ENCODE measurements at places on chromosomes 3 and 15.

DNA sequence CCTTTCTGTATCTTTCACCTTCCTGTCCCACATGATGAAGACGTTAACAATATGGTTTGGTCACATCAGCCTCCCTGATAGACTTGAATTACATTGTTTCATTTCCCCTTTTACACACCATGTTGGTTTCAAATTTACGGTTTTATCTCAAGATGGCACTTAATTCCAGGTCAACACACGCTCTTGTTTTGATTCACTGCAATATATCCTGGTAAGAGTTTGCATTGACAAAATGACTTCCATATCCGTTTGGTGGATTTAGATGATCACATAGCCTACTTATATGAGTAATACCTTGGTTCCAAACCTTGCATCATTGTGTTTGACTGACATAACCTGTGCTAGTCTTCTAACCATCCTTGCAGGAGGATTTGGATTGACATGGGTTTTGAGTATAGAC lies 499.4 kb downstream of the ROBO1 start:
- DNase-seq: no peak

DNA sequence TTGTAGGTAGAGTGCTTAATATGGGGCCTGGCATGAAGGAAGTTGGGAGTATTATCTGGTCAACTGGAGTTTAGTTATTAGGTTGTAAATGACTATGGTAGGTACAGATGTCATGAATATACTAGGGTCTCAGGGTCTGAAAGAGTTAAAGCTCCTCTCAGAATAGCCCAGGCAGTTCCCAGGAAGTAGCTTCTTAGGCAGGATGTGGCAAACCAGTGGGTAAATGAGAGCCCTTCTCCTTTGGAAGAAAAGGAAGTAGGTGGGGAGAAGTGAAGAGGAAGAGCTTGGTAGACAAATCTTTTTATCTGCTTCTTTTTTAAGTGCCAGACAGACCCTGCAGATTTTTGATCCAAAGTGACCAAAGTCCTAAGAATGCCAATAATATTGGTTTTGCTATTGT lies 24.5 kb downstream of the MAP2K1 start:
- no peak for DNase-seq

DNA sequence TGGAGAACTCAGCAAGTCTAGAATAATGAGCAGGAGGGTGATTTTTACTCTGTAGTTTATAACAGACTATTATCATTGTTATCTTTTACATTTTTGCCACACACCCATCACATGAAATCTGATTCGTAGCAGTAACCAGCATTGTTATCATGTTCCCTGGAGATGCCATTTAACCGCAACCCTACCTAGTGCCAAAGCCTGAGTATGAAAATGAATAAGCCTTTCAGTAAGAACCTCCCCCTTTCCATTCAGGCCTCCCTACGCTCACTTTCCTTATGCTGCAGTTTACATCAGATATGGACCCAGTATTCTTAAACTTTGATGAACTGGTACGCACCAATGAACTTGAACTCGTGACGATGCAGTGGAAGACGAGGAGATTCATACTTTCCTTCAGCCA lies 158.7 kb upstream of the SPRED1 start:
- DNase-seq: no peak

DNA sequence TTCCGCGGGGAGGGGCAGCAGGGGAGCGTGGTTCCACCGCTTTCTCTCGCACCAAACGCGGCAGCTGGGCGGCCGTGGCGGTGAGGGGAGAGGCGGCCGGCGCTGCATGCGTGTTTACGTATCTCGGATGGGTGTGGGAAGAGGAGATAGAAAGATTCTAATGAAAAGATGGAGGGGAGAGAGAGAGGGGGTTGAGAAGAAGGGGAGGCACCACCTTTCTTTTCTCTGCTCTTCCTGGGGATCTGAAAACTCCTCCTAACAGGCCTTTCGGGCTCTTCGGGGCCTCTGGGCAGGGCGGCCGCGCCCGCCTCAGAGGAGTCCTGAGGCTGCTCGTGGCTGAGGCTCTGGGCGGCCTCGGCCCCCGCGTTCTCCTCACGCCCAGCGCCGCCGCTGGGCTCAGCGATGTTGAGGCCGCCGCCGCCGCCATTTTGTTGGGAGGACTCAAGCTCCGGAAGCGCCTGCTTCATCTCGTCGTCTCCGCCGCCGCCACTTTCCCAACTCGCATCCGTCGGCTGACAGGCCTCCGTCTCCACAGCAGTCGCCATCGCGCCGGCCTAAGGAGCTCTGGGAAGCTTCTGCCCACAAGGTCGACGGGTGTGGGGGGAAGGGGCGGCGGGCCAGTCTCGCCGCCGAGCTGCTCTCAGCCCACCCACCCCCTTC lies 473 bp downstream of the TASOR start:
- peak; percentile 67 for DNase-seq

GRCh38 chr15:74396146-74396438 lies 28.6 kb upstream of the CYP11A1 start:
- DNase-seq: no peak

- DNase-seq: no peak
These were observed 49.1 kb downstream of the NEK11 start for GRCh38 chr3:131075632-131076328.

DNA sequence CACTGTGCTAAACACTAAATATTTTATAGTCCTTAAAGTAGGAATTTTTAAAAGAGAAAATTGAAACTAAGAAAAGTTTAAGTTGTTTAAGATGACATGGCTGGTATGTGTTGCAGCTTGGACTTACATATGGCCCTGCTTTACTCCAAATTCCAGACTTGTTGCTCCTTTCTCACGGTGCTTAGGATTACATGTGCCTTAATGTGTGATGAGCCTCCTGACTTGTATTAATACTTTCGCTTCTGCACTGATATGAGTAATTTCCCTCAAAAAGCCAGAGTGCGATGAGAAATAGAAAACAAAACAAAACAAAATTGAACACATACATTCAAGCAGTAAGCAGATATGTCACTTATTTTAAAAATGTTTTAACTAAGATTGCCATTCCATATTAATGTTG lies 250.2 kb downstream of the VGLL3 start:
- DNase-seq: no peak

GRCh38 chr3:2879023-2879422 lies 231.2 kb downstream of the IL5RA start:
- no peak for DNase-seq

All from CD4-positive, alpha-beta T cell (primary cell).